ENCODE measurements at places on chromosomes 4 and X.

DNA sequence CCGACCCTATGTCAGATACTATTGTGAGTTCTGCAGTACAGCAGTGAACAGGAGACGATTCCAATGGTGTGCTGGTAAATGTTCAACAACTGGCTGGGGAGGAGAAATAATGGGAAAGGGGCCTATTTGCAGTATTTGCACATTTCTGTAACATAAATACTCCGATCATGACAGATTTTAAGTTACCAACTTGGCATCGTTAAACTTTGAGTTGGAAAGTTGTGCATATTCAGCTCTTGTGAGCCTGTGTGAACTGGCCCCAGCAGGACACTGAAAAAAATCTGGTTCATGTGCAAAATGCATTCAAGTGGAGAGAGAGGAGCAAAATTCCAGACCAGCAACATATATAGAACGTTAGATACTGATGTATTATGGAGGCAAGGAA, 175.0 kb downstream of the MAPK10 start:
- no peak for DNase-seq

DNA sequence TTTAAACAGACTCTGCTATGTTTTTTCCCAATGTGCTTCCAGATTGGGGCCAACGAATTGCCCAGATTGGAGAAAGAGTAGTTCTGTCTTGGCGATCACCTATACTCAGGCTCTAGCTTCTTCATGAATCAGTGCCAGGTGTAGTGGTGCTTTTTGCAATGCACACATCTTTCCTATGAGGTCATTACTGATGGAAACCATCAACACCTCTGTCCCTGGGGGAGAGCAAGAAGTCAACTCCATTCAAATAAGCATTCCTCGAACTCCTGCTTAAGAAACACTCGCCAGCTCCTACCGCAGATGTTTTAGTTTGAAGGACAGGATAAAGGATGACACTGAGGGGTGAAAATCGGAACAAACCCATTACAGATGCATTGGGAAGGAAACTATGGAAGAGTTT, 156.5 kb upstream of the DKK2 start:
- DNase-seq = no peak

GRCh38 chr4:78667764-78668163, 108.4 kb upstream of the BMP2K start:
- DNase-seq = peak; percentile 55

DNA sequence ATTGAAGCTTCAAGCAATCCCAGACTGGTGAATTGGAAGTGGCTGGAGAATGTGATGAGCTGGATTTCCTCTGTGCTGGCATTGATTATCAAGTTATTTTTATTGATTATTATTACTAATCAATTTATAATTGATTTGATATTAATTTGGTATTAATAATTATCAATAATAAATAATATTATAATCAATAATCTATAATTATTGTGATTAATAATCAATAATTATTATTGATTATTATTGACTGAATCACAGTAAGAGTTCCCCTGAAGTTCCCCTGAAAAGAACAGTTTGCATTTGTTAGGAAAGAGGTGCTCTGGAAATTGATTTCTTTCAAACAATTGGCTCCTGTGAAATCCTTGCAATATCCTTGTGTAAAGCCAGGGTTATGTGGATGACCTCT, 7.5 kb upstream of the FAM9A start:
- no peak for DNase-seq

DNA sequence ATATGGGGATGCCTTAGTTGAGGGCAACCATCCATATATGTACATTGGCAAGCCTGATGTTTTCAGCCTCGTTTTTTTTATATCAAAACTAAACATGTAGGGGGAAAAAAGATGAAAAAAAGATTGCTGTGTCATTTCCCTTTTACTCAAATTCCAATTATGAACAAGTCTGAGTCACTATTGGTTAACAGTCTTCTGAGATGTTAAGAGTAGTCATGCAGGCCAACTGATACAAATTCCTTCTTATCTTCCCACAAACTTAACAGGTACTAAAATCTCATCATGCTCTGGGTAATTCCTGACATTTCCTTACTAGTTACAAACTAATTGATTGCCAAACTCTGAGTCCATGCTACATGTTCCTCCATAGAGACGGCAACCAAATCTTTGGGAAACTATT, 222.1 kb downstream of the FRMPD4 start:
- no peak for DNase-seq

DNA sequence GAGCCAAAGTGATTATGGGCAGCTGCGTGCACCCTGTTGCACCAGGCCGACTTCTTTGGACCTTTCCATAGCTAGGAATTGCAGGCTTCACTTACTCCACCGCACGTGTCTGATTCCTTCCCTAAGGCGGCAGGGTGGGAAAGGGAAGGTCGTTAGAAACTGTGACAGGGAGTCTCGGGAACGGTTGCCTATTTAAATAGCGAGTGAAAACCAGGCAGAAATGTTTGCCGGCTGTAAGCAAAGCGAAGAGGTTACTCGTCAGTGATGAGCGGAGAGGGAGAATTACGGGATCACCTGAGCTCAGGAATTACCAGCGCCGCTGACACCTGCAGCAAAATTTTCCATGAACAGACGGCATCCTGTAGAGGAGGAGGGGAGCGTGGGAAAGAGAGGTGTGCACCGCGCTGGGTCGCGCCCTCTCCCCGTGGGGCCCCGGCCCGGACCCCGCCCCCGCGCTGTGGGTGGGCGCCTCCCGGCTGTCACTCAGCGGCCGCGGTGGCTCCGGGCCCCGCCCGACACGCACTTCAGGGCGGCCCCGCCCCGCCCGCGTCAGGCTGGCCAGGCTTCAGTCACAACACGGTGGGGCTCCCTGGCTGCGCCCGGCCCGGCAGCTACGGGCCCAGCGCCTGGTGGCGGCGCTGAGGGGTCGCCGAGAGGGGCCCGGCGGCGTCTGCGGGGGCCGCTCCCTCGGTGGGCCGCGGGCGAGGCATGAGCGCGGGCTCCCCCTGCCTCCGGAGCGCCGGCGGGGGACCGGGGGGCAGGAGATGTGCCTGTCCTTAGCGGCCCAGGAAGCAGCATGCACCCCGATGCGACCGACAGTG, at the start of gene SNX25:
TSS of gene SNX25 (plus strand) at position 568 of the 821 bp plus-strand sequence. CDS start at position 797, 229 bp downstream.
- DNase-seq = peak; percentile 79

- DNase-seq = no peak
These were observed 64.4 kb downstream of the EIF4E start for GRCh38 chr4:98864560-98864959.

DNA sequence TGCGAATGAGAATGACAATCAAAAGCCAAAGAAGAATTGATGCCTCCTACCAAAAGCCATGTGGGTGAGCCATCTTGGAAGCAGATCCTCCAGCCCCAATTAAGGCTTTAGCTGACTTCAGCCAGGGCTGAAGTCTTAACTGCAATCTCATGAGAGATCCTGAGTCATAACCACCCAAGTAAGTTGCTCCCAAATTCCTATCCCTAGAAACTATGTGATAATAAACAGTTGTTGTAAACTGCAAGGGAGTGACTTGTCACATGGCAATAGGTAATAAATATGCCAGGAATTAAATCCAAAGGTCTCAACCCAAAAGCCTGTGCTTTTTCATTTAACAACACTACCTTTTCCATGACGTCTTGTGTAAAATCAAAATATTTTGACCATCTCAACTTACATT, 154.2 kb upstream of the TBL1X start:
- DNase-seq = no peak

GRCh38 chr4:85153221-85153620, 186.7 kb upstream of the WDFY3 start:
- no peak for DNase-seq

- DNase-seq = peak; percentile 85
These were observed 53.2 kb upstream of the ABCG2 start for GRCh38 chr4:88211473-88212252.

- peak; percentile 88 for DNase-seq
These were observed at the start of gene TMSB4X for GRCh38 chrX:12974796-12975669. TSS of gene TMSB4X (plus strand) at chrX:12975110.

- no peak for DNase-seq
These were observed 326.7 kb downstream of the MAPK10 start for GRCh38 chr4:86033171-86033570.

GRCh38 chr4:173934933-173935620, 348.4 kb downstream of the FBXO8 start:
- DNase-seq = no peak

GRCh38 chr4:155535802-155536454, 130.7 kb upstream of the GUCY1A1 start:
- no peak for DNase-seq

DNA sequence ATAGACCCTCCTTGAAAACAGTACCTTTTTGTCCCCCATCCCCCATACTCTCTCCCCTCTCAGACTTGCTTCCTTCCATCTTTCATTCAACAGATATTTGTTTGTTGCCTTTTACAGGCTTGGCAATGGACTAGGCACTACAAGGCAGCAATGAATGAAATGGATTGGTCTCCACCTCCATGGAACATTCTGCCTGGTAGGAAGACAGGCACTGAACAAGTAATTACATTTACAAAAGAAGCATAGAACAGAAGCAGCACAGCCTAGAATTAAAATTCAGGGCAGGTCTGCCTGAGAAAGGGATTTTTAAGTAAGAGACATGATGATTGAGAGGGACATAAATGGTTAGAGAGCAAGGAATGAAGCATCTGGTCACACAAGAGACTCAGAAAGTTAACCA, 346.1 kb downstream of the GRXCR1 start:
- DNase-seq = no peak

DNA sequence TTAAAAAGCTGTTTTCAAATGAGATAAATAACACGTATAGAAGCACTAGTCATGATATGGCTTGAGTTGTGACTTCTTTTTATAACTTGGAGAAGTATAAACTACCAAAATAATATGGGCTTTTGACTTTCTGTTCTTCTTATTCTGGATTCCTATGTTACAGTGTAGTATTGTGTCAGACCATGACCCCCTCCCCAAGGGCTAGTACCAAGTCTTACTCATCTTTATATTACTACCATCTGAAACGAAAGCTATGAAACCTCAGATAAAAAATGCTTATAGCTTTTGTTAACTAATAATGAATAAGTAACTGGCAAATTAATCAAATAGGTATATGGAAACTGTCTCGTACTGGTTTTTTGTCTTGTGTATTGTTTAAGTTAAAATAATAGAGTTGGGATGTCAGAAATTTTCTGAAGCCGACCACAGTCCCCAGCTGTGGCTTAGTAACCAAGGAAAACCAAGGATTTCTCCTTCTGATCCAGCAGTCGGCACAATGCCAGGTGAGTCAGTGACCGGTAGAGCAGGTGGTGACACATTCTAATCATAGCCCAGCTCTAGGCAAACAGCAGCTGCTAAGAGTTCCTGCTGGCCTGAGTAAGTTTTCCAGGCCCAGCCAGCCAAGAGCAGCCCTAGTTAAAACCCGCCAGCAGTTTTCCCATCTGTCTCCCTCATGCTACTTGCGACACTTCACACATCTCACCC, 163.3 kb upstream of the PRDX4 start:
- no peak for DNase-seq

DNA sequence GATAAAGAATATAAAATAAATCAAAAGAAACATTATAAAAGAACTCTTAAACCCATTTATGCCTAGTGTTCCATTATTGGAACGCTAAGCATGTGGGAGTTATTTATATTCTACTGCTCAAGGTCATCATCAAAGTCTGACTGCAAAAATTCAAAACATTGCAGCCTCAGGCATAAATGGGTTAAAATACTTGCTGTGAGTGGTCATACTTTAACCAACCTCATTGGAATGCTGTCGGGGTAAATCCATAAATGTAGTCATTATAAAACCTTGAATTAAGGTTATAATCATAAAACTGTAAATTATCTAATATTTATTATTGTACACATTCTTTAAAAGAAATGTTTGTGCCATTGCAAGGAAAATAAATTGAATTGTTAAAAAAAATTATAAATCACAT, 55.0 kb downstream of the RPS6KA6 start:
- DNase-seq = no peak

- DNase-seq = peak; percentile 53
These were observed 53.9 kb downstream of the ENPP6 start for GRCh38 chr4:184163813-184164212.

DNA sequence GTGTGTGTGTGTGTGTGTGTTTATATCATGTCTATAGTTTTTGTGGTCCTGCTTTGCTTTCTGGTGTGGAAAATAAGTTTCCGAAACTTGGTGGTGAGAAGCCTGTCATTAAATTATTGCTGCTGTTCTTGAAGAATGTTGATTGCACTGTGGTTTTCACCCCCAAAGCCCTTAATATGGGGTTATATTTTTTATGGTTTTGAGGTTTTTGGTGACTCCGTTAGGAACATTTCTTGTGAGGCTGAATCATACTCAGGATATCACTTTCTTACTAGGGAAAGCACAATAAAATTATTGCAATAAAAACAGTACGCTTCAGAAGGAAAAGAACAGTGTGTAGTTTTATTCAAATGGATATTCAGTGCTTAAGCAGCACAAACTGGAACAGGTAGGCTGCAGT, 539.1 kb upstream of the MAGEB18 start:
- DNase-seq = no peak

DNA sequence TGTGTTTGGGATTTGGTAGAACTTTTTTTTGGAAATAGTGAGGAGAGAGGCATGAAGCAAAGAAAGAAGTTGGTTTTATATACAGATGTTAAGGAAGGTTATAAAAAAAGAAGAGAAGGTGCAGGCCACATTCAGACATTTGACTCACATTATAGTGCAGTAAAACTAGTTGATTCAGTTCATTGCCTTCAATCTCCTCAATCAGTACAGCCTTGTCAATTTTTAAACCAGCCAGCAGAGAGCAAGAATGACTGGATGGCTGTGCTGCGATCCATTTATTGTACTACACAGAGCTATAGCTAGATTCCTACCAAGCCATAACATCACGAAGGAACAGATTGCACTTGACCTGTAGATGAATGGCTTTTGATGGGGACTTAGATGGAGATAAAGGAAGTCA, 79.7 kb upstream of the LSM6 start:
- DNase-seq = no peak

DNA sequence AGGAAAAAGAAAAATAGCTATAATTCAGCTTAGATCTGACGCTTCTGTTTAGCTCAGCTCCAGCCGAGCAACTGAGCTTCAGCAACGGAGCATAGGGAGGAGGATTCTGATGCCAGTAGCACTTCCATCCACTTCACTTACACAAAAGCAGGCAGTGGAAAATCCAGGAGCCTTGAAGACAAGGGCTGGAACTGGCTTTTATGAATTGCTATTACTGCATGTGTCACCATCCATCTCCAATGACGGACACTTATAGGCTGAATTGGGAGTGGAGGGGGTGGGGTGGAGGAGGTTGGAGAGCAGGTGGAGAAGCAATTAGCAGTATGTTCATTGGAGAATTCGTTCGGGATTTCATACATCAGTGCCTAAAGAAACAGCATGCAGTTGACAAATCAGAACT, 15.6 kb downstream of the ENOX2 start:
- no peak for DNase-seq

- no peak for DNase-seq
These were observed 9.7 kb downstream of the TECRL start for GRCh38 chr4:64399313-64400109.

DNA sequence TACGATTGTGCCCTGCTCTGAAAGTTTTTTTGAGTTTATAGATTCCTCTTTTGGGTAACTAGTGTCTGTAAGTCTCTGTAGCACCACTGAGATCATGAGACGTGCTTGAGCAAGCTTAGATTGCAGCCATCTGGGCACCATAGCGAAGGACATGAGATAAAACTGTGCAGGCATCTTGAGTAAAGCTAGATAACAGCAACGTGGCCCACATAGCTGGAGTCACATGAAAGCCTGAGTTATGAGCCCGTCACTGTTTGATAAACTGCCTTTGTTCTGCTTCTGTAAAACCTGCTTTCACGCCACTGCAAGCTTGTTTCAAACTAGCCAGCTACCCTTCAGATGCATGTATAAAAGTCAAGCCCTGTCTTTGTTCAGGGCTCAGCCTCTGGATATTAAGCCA, 359.1 kb upstream of the CXorf51A start:
- DNase-seq = no peak

Data from suppressor macrophage treated with lipopolysaccharide for 4 hours (primary cell).